ENCODE measurements at places on chromosomes 13 and 19.

DNA sequence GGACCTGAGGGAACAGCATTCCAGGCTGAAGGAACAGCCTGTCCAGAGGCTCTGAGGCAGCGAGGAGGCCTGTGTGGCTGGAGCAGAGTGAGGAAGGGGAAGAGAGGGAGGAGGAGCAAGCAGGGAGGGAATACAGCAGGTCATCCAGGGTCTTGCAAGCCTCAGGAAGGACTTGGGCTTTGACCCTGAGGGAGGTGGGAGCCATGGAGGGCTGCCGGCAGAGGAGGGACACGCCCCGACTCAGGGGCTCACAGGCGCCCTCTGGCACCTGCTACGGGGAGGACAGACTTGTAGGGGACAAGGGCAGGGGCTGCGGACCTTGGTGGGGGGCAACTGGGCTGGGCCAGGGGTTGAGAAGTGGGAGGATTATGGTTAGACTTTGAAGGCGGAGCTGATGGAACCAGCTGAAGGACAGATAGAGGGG lies 4.7 kb downstream of the TINCR start:
- DNase-seq, result no peak

DNA sequence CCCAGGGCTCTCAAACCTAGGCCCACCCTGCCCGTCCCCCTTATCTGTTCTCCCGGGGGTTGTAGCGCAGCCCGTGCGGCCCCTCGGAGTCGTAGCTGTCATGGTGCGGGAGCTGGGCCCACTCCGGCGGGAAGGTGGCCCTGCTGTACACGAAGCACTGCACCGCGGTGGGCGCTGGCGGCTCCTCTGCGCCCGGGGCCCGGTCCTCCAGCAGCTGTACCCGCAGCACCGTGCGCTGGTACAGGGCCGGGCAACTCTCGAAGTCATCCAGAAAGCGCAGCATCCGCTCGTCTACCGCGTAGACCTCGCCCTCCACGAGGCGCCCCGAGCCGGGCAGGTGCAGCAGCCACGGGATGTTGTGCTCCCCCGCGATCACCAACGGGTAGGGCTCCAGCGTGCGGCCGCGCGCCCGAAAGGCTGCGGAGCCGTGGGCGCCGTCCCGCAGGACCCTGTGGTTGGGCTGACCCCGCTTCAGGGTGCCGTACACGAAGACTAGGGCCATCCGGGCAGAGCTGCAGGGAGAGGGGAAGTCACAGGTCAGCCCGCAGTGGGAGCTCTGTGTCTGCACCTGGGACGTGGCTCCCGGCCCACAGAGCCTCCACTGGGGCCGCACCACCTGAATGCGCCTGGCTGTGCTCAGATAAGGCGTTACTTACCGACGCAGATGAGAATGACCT lies 56.4 kb downstream of the GGACT start:
- no peak for DNase-seq

- no peak for DNase-seq
Measured at GRCh38 chr19:35545855-35546381, 492 bp downstream of the TMEM147 start.

GRCh38 chr13:51426982-51427381 lies 25.9 kb downstream of the INTS6 start:
- DNase-seq, result no peak

- peak; percentile 13 for DNase-seq
Measured at GRCh38 chr19:34254698-34255432, 511 bp downstream of the GARRE1 start.

DNA sequence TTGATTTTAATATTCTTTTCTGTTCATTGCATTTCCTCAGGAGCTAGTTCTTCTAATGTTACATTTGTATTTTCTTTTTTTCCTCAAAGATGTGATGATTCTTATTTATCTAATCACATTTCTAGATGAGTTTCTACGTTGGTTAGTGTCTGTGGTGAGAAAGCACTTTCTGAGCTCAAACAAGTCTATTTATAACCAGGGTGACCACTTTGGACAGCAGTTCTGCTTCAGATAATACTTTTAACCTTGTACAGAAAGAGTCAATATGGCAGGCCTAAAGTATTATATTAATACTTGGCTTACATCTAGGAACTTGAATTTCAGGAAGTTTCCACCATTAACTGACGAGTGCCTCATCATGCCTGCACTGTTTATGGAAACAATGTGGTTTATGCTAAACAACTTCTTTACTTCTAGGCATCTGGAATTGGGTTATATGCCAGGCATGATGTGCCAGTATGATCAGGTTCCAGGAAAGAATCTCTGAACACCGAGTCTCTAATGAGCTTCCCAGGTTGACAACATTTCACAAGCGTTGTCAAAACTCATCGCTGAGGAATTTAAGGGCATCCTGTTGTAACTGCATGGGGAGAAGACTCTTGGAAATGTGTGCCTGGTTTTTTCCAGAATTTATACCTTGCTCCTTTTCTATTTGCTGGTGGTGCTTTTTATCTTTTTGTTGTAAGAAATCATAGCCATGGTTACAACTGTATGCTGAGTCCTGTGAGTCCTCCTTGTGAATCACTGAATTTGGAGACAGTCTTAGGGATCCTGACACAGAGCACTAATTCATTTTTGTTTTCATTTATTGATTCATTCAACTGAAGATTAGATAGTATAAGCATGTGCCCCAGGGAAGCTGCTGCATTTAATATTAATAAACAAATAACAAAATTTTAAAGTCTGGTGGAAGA lies 344.4 kb upstream of the PCDH9 start:
- no peak for DNase-seq

DNA sequence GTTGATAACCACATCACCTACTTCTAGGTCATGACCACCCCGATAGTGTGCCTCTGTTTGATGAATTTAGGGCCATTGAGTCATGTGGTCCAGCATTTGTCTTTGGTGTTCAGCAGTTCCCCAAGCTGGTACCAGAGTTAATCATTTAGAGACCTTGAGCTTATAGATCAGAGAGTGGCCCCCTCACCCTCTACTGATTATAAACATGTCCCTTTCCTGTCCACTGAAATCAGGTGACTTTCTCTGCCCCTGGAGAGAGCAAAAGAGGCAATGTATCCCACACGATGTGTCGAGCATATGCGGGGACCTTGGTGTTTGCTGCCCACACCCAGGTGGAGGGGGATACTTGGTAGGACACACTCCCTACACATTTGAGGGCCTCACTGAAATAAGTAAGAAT lies 46.3 kb downstream of the C13orf42 start:
- no peak for DNase-seq

GRCh38 chr19:36151144-36152018 lies 866 bp downstream of the COX7A1 start:
- no peak for DNase-seq

DNA sequence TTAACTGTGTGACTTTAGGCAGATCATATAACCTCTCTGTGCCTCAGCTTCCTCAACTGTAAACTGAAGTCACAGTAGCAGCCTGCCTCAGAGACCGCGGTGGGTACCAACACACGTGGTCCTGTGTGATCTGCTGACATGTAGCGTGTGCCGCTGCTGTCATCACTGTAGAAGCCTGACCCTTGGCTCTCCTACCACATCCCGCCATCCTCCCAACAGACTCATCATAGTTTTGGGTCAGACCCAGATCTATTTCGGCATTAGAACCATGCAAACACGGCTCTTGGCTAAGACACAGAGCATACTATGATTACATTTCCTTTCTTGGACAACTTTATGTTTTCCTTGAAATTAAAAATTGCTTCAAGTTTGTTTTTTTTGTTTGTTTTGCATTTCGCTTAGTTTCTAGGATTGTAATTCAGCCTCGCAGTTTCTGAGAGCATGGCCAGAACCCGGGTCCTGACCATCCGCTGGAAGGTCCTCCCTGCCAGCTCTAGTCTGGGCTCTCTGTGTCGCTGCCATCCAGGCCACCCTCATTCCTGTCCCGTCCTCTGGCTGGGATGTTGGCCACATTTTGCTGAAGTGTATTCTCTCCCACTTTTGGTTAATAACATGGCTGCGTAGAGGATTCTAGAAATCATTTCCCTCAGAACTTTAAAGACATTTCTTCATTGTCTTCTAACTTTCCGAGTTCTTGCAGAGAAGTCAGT lies 53.0 kb downstream of the GGACT start:
- no peak for DNase-seq

- no peak for DNase-seq
Measured at GRCh38 chr13:75415171-75415570, 66.8 kb downstream of the TBC1D4 start.

DNA sequence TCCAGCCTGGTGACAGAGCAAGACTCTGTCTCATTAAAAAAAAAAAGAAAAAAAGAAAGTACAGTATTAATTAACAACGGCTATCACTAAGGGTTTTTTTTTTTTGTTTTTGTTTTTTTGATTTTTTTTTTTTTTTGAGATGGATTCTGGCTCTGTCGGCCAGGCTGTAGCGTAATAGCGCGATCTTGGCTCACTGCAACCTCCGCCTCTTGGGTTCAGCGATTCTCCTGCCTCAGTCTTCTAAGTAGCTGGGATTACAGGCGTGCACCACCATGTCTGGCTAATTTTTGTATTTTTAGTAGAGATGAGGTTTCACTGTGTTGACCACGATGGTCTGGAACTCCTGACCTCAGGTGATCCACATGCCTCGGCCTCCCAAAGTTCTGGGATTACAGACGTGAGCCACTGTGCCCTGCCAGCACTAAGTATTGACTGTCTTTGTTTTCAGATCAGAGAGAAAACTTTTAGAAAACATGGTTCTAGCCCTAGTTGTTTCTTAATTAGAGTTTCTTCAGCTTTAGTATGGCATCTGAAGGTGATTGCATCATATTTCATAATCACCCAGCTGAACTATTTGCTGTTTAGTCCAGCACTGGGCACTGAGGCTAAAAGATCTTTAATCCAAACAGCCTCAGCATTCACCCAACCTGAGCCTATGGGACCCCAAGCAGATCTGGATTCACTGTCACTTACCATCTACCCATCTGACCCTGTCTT lies 2.7 kb upstream of the GATAD2A start:
- DNase-seq, result peak; percentile 59

DNA sequence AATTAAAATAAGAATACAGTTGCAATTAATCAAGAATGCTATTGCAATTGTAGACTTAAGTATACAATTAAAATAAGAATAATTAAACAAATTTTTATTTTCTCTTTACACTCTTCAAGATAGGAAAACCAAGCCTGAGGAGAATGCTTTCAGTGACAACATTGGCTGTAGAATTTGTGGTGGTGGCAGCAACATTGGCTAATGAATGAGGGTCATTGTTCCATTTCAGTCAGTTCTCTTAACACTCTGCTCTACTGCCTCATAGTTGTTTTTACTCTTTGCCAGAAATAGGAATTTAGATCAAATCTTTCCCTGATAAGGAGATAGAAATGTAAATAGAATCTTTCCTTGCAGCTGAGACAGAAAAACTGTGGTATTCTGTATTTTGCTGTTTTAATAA lies 391.6 kb downstream of the PCDH20 start:
- no peak for DNase-seq

DNA sequence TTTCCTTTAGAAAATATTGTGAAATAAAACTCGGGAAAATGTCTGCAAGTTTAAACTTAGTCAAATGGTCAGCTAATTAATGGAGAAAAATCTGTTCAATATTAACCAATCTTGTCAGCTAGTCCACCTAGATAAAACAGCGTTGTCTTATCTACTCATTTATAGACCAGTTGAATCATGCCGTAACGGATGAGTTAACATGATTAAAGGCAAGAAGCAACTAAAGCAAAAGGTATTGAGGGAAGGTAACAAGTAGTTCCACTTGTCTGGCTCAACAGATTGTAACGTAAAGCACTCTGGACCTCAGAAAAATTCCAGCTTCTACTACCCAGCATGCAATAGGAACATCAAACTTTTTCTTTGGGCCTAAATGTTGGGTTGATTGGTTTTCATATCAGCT lies 958.2 kb downstream of the DIAPH3 start:
- no peak for DNase-seq

DNA sequence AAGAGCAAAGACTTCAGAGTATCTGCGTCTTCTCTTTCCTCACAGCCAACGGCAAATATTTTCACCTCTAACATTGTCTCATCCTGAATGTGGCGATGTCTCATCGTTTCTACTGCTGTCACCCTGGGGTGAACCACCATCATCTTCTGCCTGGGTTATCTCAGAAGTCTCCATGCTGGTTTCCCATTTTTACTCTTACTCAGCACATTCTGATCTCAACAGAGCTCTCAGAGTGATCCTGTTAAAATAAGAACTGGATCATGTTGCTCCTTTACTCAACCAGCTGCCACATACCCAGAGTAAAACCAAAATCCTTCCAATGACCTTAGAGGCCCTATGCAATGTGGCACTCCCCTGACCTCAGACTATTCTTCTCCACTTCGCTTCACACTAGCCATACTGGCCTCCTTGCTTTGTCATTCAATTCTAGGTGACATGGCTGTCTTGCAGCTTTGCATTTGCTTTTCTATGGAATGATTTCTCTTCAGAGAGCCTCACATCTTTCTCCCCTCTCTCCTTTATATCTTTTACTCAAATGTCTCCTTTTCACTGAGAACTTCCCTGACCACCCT lies 7.8 kb upstream of the OLFM4 start:
- DNase-seq, result no peak

DNA sequence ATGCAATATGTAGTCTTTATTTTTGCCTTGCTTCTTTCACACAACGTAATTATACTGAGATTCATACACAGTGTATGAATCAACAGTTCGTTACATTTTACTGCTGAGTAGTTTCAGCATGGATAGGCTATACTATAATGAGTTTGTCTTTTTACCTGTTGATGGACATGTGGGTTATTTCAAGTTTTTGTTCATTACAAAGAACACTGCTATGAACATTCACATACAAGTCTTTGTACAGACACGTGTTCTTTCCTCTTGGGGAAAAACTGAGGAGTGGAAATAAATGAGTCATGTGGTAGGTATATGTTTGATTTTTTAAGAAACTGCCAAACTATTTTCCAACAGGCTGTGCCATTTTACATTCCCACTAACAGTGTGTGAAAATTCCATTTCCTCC lies 35.1 kb downstream of the ENOX1 start:
- DNase-seq, result no peak

DNA sequence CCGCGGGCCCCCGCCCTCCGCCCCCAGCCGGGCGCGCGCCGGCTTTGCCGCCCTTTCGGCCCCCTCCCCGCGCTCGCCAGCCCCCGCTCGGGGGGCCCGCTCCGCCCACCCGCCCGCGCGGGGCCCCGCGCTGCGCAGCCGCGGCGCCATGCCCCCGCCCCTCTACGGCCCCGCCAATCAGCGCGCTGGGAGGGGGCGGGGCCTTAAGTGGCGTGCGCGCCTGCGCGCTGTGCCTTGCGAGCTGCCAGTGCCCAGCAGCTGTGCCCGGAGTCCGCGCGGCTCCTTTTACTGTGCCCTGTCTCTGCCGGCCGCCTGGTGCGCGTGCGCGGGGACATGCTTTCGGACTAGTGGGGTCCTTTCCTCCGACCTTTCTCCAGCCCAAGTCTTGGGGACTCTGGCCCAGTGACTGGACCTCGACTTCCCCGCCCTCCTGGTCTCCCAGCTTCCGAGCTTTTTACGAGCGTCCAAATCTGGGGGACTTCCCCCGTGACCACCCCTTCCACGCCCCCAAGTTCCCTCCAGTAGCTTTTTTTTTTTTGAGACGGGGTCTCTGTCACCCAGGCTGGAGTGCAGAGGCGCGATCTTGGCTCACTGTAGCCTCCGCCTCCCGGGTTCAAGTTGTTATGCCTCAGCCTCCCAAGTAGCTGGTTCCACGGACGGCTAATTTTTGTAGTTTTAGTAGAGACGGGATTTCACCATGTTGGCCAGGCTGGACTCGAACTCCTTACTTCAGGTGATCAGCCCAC lies at the start of gene MBD3:
Gene MBD3 (minus strand): TSS at position 111 of the 746 bp plus-strand sequence. CDS start 234 bp downstream, outside the sequence.
- peak; percentile 90 for DNase-seq

- no peak for DNase-seq
Measured at GRCh38 chr19:28542394-28543243, 670.3 kb downstream of the UQCRFS1 start.
